CD4-positive, alpha-beta T cell treated with Interleukin-12 subunit alpha and Interleukin-12 subunit beta, for 1 hour (primary cell): ENCODE measurements at places on chromosomes 6 and 20.

DNA sequence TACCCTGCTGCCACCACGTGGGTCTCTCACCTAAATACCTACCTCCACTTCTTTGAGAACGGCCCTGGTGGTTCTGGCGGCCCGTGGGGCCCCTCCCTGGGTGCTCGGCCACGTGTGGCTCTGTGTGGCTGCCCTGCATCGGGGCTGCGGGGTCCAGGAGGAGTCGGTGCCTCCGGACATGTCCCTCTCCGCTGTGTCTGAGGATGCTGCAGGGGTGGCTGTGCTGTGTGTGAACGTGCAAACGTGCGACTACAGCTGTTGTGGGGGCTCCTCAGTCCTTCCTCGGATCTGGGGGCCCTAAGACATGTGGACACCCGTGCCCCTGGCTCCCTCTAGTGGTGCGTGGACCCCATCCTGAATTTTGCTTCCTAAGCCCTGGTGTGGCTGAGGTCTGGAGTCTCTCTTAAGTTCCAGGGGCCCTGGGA is 691.8 kb downstream of the QKI start:
- no peak for DNase-seq

- no peak for DNase-seq
These were observed 73.6 kb downstream of the POPDC3 start for GRCh38 chr6:105106260-105106659.

DNA sequence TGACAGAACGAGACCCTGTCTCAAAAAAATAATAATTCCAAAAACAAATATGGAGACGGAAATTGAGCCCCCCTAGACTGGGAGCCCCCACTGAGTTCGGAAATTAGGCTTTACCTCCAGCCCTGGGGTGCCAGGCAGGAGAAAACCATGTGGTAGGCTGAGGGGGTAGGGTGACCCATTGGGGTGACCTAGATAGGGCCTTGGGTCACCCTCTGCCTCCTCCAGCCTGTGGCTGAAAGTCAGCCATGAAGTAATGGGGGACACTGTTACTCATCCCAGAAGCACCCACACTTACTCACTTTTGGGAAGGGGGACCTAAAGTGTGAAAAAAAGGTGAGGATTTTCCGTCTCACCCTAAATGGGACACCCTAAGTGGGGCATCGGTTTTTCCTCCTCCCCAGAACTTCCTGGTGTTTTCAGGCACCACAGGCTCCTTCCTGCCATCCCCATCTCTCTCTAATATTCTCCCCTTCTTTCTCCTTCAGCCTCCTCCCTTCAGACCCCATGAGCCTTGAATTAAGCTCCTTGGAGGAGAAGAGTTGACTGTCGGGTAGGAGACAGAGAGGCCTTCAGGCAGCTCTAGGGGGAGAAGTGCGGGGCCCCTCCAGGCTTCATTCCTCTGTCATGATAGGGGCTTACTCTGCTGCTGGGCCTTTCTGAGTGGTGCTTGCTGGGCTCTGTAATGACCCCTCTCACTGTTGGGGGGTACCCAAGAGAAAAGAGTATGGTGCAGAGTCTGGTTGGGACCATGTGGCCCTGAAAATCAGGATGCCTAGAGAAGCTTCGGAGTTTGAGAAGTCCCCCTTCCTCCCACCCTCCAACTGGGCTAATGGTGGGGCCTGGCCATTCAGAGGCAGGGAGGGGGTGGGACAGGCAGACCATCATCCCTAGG is 2.4 kb downstream of the LTB start:
- DNase-seq, result no peak

- no peak for DNase-seq
These were observed 159.0 kb upstream of the BEND3 start for GRCh38 chr6:107274288-107274687.

DNA sequence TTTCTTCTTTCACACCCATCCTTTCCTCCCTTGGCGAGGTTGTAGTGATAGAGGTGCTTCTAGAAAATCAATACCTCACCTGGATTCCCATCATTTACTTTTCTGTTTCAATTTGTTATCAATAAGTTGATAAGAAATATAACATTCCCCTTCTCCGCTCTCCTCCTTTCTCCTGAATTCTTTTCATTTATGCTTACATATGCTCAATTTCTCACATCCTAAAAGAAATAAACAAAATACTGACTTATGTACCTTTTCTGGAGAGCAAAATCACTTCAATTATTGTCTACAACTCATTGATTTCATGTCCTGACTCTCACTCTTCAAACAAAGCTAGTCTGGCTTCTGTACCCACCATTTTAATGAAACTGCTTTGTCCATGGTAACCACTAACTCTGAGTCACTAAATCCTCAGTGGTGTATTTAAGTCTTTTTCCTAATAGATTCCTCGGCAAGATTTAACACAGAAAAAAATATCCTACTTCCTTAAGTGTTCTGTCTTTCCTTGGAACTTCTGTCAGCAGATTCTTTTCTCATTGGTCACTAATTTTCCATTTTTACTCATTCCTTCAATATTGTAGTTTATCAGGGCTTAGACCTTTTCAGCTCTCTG is 289.6 kb downstream of the RFPL4B start:
- no peak for DNase-seq

GRCh38 chr20:1371202-1371782 is 21.6 kb downstream of the FKBP1A start:
- DNase-seq, result no peak

GRCh38 chr6:127841811-127842210 is 59.0 kb downstream of the THEMIS start:
- DNase-seq, result no peak

DNA sequence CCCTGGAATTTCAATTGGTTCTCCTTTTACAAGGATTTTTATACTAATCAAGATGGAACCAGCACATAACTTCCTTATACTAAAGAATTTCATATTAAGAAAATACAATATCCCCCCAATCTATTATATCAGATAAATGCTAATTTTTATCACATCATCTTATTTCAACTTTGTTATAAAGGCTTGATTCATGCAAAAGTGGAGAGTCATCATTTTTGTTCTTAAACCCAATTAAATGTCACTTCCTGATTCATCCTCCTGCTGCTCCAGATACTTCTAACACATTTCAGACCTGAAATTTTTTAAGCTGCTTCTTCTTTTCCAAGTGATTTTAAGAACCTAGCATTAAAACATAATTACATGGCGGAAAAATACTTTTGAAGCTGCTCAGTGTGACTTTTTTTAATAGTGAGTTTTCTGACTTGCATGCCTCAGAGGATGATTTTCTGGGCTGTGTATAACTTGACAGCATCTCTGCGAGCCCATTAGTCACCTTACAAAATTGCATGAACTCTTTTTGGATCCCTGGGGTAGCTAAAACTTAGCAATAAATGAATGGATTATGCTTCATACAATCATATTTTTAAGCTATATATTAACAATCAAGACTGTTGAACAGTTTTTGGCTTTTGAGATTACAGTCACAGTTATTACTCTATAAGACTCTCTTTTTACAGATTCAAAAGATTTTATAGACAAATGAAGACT is 134.1 kb downstream of the ELOVL4 start:
- no peak for DNase-seq

DNA sequence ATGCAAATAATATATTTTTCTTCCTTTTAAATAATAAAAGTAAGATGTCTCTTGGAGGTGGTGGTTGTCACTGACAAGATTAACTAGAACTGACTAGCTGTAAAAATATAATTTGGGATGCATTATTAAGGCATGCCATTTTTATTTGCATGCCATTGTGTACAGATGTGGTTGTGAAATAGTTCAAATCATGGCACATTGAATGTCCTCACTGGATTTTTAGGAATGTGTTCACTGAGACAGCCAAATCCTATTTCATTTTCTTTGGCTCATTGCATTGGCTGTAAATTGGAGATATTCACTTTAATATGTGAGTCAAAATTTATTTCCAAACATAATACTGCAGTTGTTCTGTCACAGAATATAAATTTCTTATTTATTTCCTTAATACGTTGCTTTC is 62.3 kb downstream of the ESR1 start:
- DNase-seq, result no peak

GRCh38 chr20:21315138-21315537 is 12.0 kb downstream of the XRN2 start:
- DNase-seq, result peak; percentile 13

GRCh38 chr6:131586543-131586942 is 13.5 kb downstream of the ARG1 start:
- no peak for DNase-seq

GRCh38 chr6:22249711-22250350 is 47.0 kb downstream of the PRL start:
- DNase-seq, result no peak

- peak; percentile 13 for DNase-seq
These were observed 527 bp downstream of the FBXO30 start for GRCh38 chr6:145814035-145814500.

GRCh38 chr6:124010574-124010973 is 206.9 kb downstream of the NKAIN2 start:
- DNase-seq, result no peak

DNA sequence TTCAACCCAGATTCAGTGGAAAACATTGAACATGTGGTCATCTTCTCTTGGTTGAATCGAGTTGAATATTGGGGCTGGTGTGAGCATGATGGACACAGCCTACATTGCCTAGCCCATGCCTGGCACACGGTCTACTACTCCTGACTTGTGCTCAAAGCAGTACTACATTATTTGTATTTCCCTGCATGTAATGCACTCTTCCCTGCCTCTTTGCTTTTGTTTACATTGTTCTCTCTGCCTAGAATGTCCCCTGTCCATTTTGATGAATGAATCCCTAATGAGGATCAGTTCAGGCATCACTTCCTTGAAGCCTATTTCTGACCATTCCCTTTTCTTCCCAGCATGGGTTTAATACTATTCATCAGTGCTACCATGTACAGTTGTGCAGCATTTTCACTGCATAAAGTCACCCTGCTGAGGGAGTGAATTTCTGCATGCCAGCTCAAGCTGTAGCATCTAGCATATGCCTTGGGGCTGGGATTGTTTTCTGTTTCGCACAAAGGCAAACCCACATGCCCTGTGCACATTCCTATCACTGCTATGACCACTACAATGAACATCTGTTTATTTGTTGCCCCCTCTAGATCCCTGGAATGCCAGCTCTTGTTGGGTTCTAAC is 75.3 kb upstream of the CCN6 start:
- no peak for DNase-seq

- DNase-seq, result no peak
These were observed 172.7 kb downstream of the TTLL2 start for GRCh38 chr6:167497428-167498056.

GRCh38 chr6:131787079-131787478 is 20.7 kb upstream of the ENPP1 start:
- no peak for DNase-seq

DNA sequence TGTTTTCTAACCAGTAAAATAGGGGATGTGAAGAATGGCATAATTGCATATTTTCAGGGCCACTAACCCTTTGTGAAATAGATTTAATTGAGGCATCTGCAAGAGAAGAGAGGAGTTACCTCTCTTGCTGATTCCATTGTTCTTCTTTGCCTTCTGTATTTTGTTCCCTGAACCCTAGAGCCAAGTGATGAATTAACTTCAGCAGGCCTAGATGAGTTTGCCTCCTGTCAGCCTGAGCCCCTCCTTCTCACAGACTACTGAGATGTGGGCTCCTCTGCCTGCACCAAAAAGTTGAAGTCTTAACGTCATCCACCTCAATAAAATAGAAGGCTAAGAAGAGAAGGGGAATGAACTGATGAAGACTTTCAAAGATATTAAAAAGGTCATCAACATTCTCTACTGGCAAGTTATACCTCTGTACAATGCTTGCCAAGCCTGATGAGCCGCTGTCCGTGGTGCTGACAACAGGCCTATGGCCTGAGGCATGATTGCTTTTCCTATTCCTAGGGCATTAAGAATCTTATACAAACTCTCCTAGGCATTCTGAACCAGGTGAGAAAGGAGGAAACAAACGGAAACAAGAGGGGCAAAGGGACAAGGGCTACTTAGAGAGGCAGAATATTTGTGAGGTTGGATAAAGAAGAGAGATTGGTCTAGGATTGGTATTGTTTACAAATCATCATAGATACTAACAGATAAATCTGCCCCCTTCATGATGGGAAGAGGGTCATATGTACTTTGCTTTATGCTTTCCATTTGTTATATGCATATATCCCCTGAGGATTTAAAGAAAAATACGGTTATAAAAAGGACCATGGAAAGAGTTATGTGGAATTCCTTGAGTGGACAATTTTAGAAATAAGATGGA is 46.8 kb downstream of the CD24 start:
- DNase-seq, result no peak

DNA sequence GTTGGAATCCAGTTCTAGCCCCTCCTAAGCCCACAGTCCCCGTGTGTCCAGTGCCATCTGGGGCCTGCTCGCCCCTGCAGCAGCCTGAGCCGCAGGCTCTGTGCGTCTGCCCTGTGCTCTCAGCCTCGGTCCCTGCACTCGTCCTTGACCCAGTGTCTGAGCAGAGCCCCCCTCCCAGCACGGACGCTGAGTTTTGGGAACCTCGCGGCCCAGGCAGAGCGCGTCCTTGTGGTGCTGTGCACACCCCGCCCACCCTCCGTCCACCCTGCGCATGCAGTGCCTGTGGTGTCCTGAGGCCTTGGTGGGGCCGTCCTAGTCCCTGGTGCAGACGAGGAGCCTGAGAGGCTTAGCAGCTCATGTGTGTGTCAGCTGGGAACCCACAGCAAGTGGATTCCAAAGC is 31.6 kb downstream of the OSBPL2 start:
- no peak for DNase-seq

DNA sequence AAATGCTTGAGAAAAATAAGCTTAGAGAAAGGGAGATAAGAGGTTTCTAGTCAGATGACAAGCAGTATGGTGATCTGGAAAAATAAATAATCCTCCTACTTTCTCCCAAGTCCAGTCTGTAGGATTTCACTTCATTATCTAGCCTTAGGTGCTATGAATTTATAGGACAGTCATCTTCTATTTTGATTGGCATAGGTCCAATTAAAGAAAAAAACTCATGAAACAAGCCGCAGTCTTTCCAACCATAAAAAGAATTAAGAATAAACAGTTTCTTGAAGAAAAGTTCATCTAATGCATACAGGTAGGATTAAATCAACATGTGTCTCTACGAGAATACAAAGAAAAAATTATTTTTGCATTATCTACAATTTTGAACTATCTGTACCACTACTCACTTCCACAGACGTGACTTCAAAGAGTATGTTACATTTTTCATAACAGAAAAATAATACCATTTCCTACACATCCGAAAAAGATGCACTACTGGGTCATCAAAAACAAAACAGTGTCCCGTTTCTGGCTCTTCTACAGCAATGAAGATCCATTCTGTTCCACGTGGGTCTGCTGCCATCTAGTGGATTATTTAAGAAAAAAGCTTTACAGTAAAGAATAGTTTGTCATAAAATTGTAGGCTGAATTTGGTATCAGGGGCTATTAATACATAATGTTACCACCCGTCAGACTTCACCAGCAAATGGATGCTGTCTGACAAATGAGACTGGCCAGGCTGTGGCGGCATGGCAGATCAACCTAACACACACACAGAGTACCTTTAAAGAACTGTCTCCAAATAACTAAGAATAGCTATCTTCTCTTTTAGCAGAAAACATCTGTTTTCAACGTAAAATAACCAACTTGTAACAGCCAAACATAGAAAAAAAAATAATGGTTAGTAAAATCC is 28.9 kb downstream of the STX7 start:
- DNase-seq, result peak; percentile 72
